Hepatocyte (in vitro differentiated cells): ENCODE measurements at places on chromosomes 1 and 21. TPM values are rescaled to one million over a fixed set of nuclear protein-coding genes. Genes with fewer than 3 reads are reported as not detected.

The FMO5 gene
- total RNA-seq, result 43.9 and 48.6 TPM in 2 replicates

The RPTN gene
- total RNA-seq, result not detected in 2 replicates

The CFAP107 gene
- total RNA-seq, result not detected in 2 replicates

The TIE1 gene
- 1.2 and 1.8 TPM in 2 replicates for total RNA-seq

The PLA2G2F gene
- not detected in 2 replicates for total RNA-seq

The GBP2 gene
- 31.7 and 32.9 TPM in 2 replicates for total RNA-seq

The TFAP2E gene
- total RNA-seq, result not detected in 2 replicates

The TMEM81 gene
- total RNA-seq, result 2.1 and 2.2 TPM in 2 replicates

The LCE2C gene
- total RNA-seq, result not detected in 2 replicates

The ADAMTS1 gene
- total RNA-seq, result 110 and 113 TPM in 2 replicates

GRCh38 chr1:17606826-17607440 lies 67.4 kb downstream of the ARHGEF10L start:
- no peaks in the 10 kb centered on the region for H3K27me3 ChIP-seq
- no peak overlapping the region for H3K4me3 ChIP-seq
- no peak overlapping the region for H3K27ac ChIP-seq
- H3K36me3 ChIP-seq, result no peaks in the 10 kb centered on the region

GRCh38 chr1:201562257-201562656 lies 23.3 kb downstream of the NAV1 start:
- H3K27ac ChIP-seq, result peak overlapping the region; percentile 77
- no peak overlapping the region for H3K4me3 ChIP-seq
- DNase-seq, result peak; percentile 54

DNA sequence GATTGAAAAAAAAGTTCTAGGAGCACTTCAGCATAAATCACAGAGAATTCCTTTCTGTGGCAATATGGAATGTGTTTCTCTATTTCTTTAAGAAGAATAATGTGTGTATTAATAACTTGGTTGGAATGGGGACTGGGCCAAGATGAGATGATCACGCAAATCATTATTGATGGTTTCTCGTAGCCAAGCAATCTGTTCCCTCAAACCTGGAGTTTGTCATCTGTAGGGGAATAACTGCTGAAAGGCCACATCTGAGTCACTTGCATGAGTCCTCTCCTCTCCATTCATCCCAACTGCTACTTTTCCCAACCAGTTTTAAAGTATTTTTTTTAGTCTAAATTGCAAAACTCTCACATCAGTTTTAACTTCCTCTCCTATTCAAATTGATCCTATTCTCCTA lies 480.4 kb downstream of the PLPP3 start:
- no peaks in the 10 kb centered on the region for H3K36me3 ChIP-seq
- H3K27ac ChIP-seq, result no peak overlapping the region
- H3K4me3 ChIP-seq, result no peak overlapping the region
- no peaks in the 10 kb centered on the region for H3K4me1 ChIP-seq

DNA sequence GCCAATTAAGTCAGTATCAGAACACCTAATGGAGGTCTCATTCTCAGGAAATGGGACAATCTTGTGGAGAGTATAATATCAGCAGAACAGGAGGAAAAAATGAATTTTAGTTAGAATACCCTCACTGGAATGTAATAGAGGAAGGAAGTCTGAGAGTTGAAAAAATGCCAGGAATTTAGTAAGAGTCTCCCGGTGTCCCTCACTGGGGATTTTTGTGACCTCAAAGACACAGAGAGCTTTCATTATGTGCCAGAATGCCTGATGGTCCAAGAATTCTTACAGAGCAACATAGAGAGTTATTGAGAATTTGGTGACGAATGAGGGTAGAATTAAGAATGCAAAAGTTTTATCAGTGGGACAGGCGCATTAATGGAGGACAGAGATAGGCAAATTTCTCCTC lies 443.5 kb upstream of the B3GALT2 start:
- no peaks in the 10 kb centered on the region for H3K27me3 ChIP-seq
- H3K4me1 ChIP-seq, result no peaks in the 10 kb centered on the region
- no peak overlapping the region for H3K27ac ChIP-seq
- no peak for DNase-seq
- no peak overlapping the region for H3K4me3 ChIP-seq

DNA sequence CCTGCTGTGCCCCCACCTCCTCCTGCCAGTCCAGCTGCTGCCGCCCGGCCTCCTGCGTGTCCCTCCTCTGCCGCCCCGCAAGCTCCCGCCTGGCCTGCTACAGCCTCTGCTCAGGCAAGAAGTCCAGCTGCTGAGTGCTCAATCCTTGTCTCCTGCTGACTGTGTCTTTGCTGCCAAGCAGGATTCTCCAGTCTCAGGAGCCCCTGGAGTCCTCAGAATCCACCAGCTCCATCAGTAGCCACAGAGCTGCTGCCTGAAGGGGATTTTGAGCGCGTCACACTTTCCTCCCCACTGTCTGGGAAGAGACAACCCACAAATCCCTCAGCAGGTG lies 973 bp downstream of the KRTAP10-11 start:
- no peaks in the 10 kb centered on the region for H3K4me1 ChIP-seq
- H3K36me3 ChIP-seq, result no peaks in the 10 kb centered on the region
- no peak overlapping the region for H3K4me3 ChIP-seq
- no peaks in the 10 kb centered on the region for H3K27me3 ChIP-seq
- H3K27ac ChIP-seq, result no peak overlapping the region

DNA sequence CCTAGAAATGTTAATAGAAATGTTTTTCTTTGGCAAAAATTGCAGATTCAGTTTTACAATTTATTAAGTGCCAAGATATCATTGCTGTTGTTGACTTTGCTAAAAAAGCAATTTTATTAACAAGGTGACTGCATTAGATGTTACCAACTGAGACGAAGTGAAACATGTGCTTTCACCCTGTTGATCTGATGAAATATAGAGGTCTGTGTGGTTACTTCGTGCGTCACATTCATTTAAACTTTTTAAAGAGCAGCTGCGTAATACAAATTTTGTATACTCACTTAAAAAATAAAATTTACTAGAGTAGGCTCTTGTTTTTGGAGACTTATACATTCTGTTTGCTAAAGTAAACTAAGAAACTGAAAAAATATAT lies 465.7 kb downstream of the USP25 start:
- no peak for DNase-seq
- peak overlapping the region; percentile 30 for H3K4me3 ChIP-seq
- no peaks in the 10 kb centered on the region for H3K27me3 ChIP-seq
- peak overlapping the region; percentile 90 for H3K27ac ChIP-seq
- H3K4me1 ChIP-seq, result peaks cover 17% of the 10 kb centered on the region
- H3K36me3 ChIP-seq, result no peaks in the 10 kb centered on the region

GRCh38 chr1:8329439-8329838 lies 11.5 kb downstream of the SLC45A1 start:
- H3K36me3 ChIP-seq, result no peaks in the 10 kb centered on the region
- H3K4me1 ChIP-seq, result no peaks in the 10 kb centered on the region
- H3K27me3 ChIP-seq, result no peaks in the 10 kb centered on the region

- no peak overlapping the region for H3K27ac ChIP-seq
- H3K27me3 ChIP-seq, result no peaks in the 10 kb centered on the region
- no peaks in the 10 kb centered on the region for H3K36me3 ChIP-seq
These were observed 47.1 kb downstream of the STX6 start for GRCh38 chr1:180975551-180975950.

- no peak for DNase-seq
- no peaks in the 10 kb centered on the region for H3K4me1 ChIP-seq
- no peak overlapping the region for H3K27ac ChIP-seq
- no peak overlapping the region for H3K4me3 ChIP-seq
- H3K36me3 ChIP-seq, result peaks cover 5% of the 10 kb centered on the region
These were observed 84.3 kb downstream of the NRDC start for GRCh38 chr1:51794260-51794659.

GRCh38 chr1:192159014-192159413 lies 752 bp downstream of the RGS18 start:
- no peak for DNase-seq
- H3K27ac ChIP-seq, result no peak overlapping the region
- no peaks in the 10 kb centered on the region for H3K4me1 ChIP-seq
- H3K4me3 ChIP-seq, result no peak overlapping the region
- no peaks in the 10 kb centered on the region for H3K27me3 ChIP-seq

GRCh38 chr1:19775831-19776230 lies 23.9 kb downstream of the TMCO4 start:
- no peaks in the 10 kb centered on the region for H3K36me3 ChIP-seq
- no peak overlapping the region for H3K4me3 ChIP-seq

GRCh38 chr1:184900507-184900906 lies 73.8 kb downstream of the NIBAN1 start:
- H3K4me3 ChIP-seq, result no peak overlapping the region
- no peak for DNase-seq
- H3K36me3 ChIP-seq, result no peaks in the 10 kb centered on the region
- peaks cover 4% of the 10 kb centered on the region for H3K4me1 ChIP-seq
- no peak overlapping the region for H3K27ac ChIP-seq

- H3K27ac ChIP-seq, result no peak overlapping the region
- no peaks in the 10 kb centered on the region for H3K27me3 ChIP-seq
- no peak for DNase-seq
- H3K36me3 ChIP-seq, result no peaks in the 10 kb centered on the region
- no peaks in the 10 kb centered on the region for H3K4me1 ChIP-seq
These were observed 242.1 kb downstream of the OMA1 start for GRCh38 chr1:58304346-58304975.

DNA sequence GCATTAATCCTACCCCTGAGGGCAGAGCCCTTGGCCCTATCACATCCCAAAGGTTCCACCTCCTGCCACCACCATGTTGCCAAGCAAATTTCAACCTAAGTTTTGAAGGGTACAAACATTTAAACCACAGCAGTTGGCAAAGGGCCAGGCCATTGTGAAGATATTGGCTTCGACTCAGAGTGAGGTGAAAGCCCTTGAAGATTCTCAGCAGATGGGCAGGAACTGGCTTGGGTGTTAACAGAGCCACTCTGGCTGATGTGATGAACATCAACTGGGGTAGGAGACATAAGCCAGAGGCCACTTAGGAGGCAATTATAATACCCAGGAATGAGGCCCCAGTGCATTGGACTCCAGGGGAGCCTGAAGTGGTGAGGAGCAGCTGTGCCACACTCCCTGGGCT lies 207.7 kb upstream of the KAZN start:
- no peaks in the 10 kb centered on the region for H3K27me3 ChIP-seq
- no peak for DNase-seq
- no peaks in the 10 kb centered on the region for H3K4me1 ChIP-seq
- no peaks in the 10 kb centered on the region for H3K36me3 ChIP-seq

- no peak overlapping the region for H3K27ac ChIP-seq
- no peaks in the 10 kb centered on the region for H3K4me1 ChIP-seq
- no peaks in the 10 kb centered on the region for H3K36me3 ChIP-seq
- DNase-seq, result no peak
These were observed 230.7 kb upstream of the DUSP10 start for GRCh38 chr1:221972276-221973235.

GRCh38 chr1:101769520-101769919 lies 227.2 kb downstream of the OLFM3 start:
- no peaks in the 10 kb centered on the region for H3K4me1 ChIP-seq
- H3K27ac ChIP-seq, result no peak overlapping the region
- H3K27me3 ChIP-seq, result no peaks in the 10 kb centered on the region
- no peak overlapping the region for H3K4me3 ChIP-seq
- peak; percentile 17 for DNase-seq

GRCh38 chr1:187759825-187760333 lies 931.1 kb downstream of the PLA2G4A start:
- peak; percentile 3 for DNase-seq
- peak overlapping the region; percentile 6 for H3K27ac ChIP-seq
- no peak overlapping the region for H3K4me3 ChIP-seq
- no peaks in the 10 kb centered on the region for H3K36me3 ChIP-seq

GRCh38 chr1:112230232-112230631 lies 165.8 kb upstream of the CTTNBP2NL start:
- H3K27ac ChIP-seq, result no peak overlapping the region
- no peaks in the 10 kb centered on the region for H3K27me3 ChIP-seq
- H3K4me3 ChIP-seq, result no peak overlapping the region
- no peaks in the 10 kb centered on the region for H3K4me1 ChIP-seq
- no peaks in the 10 kb centered on the region for H3K36me3 ChIP-seq

DNA sequence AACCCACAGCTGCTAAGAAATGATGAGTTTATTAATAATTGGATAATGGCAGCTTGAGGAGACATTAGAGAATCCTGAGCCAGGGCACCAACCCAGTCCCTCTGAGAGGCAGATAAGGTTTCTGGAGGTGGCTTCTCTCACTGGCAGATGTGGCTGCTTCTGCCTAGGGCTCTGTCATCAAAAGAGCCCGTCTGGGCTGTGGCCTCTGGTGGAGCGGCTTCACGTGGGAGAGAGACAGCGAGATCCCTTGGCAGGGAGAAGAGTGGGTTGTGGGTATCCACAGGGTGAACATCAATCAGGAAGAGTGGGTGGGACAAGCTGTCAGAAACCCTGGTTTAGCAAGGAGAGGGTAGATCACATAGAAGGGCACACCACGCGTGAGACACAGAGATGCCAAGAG lies 30.0 kb downstream of the VWA5B1 start:
- H3K4me3 ChIP-seq, result no peak overlapping the region
- H3K4me1 ChIP-seq, result no peaks in the 10 kb centered on the region

GRCh38 chr1:41455479-41456332 lies 28.8 kb downstream of the EDN2 start:
- no peaks in the 10 kb centered on the region for H3K27me3 ChIP-seq
- peak; percentile 65 for DNase-seq
- H3K27ac ChIP-seq, result peak overlapping the region; percentile 21

DNA sequence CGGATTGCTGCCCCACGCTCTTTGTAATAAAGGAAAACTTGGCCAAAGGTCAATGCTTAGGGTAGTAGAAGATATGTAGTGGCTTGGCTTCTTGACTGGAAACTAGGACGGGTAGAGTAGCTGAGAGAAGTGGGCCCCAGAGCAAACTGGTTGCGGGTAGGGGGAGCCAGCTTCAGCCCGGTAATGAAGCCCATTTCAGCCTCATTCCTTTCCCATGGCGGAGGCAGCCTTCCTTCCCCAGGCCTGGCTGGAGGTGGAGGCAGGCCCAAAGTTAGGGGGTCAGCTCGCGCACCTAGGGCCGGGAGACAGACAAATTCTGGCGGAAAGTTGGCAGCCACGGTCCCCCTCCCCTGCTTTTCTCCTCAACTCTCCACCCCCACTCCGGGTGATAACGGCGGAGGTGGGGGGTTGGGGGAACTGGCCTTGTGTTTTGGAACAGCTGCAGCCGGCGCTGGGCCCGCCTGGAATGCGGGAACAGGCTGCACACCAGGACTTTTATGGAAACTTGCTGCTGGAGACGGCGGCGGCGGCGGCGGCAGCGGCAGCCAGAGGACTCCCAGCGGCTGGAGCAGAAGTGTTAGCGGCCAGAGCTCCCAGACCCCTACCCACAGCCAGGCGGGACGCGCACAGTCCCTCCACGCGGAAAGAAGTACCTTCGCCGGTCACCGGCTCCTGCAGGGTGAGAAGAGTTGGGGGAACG lies at the start of gene NEXN:
Gene NEXN, plus strand, starts transcription at position 544 of the 700 bp plus-strand sequence. CDS start 27,483 bp downstream, outside the sequence.
- no peaks in the 10 kb centered on the region for H3K27me3 ChIP-seq
- peak; percentile 81 for DNase-seq
- H3K36me3 ChIP-seq, result no peaks in the 10 kb centered on the region
- peak within 1 kb of the TSS; percentile 97 for H3K27ac ChIP-seq

GRCh38 chr1:53446051-53446450 lies 13.1 kb upstream of the DMRTB1 start:
- H3K4me3 ChIP-seq, result no peak overlapping the region
- no peaks in the 10 kb centered on the region for H3K36me3 ChIP-seq
- no peak overlapping the region for H3K27ac ChIP-seq
- DNase-seq, result no peak
- no peaks in the 10 kb centered on the region for H3K27me3 ChIP-seq
- H3K4me1 ChIP-seq, result no peaks in the 10 kb centered on the region
